SHP77 treated with DMSO at 0.1 percent for 48 hours (cell line): ENCODE measurements at places on chromosomes 1 and 21.

- DNase-seq = no peak
Measured at GRCh38 chr1:73205294-73205973, 923.1 kb upstream of the NEGR1 start.

GRCh38 chr1:85078903-85079302 lies 30.6 kb upstream of the MCOLN3 start:
- no peak for DNase-seq

DNA sequence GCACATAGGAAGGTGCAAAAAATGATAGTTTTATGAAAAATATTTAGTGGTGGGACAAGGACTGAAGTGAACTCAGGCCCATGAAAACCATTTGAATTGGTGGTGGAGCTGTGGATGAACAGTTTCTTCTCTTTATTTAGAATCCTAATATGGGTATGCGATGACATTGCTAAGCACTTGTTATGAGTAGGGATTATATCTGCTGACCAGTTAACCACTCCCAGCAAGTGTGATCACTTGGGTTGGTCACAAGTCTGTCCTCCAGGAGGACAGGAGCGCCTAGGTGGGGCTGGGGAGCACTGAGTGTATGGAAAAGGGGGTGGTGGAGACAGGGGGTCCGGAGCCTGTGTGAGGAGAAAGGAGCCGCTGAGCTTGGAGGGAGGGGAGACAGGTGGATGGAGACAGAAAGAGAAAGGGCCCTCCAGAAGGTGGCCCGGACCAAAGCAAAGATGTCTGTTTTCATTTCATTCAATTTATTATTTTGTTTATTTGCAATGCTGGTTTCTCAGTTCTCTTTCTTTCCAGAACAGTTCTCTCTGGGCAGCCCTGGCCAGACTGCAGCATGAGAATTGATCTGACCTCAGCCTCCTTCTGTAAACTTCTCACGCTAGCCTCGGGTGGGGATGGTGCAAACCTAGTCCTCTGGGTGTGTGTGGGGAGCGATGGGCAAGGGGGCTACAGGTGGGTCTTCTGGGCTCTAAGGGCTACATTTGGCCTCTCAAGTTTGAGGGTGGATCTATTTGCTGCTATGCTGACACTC lies 9.9 kb upstream of the ZSCAN20 start:
- DNase-seq = no peak

GRCh38 chr1:199226163-199226562 lies 587.3 kb downstream of the PTPRC start:
- DNase-seq = no peak

- no peak for DNase-seq
Measured at GRCh38 chr1:205332015-205332791, 10.7 kb upstream of the NUAK2 start.

GRCh38 chr1:235929216-235929615 lies 62.5 kb upstream of the LYST start:
- no peak for DNase-seq

DNA sequence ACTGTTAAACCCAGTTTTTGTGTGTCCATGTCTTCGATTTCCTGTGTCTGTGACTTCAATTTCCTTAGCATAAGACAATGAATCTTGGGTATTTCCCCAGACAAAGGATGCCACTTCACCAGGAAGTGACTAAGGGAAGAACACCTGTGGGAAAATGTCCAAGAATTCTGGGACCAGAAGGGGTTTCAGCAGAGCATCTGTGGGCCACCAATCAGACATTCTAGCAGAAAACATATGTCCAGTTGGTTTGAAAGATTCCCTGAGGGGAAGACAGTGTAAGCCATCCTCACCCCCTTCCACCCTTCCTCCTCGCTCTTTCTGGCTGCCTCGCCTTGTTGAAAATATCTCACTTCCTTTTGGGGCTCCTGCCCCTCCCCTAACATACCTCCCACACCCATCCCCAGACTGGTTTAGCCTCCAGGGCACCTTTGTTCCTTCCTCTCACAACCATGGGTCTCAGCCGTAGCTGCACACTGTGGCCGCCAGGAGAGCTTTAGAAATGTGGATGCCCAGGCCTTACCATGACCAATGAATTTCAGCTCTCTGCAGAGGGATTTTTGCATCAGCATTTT lies 25.5 kb upstream of the IFNAR1 start:
- no peak for DNase-seq

- no peak for DNase-seq
Measured at GRCh38 chr21:26487981-26488480, 85.1 kb downstream of the CYYR1 start.

- no peak for DNase-seq
Measured at GRCh38 chr1:100383743-100384405, 31.6 kb downstream of the CDC14A start.

- DNase-seq = no peak
Measured at GRCh38 chr21:33937931-33938339, 22.3 kb upstream of the ATP5PO start.

DNA sequence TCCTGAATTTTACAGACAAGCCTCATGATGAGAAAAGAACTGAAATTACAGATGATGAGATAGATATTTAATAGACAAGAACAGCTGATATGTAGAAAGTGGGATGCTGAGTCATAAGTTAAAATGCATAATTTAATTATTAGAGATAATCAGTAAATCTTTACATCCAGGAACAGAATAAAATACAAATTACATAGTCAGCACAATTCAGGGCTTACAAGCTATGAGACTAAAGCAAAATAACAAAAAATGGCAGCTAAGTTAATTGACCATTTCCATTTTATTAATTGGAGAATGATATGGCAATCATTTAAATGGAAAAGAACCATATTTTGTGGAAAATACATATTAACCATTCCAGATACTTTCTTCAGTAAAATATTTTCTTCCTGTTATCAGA lies 40.2 kb upstream of the MAN1A2 start:
- no peak for DNase-seq

GRCh38 chr1:112337028-112337531 lies 58.9 kb upstream of the CTTNBP2NL start:
- DNase-seq = peak; percentile 24

GRCh38 chr1:208264469-208265121 lies 20.4 kb upstream of the PLXNA2 start:
- no peak for DNase-seq

DNA sequence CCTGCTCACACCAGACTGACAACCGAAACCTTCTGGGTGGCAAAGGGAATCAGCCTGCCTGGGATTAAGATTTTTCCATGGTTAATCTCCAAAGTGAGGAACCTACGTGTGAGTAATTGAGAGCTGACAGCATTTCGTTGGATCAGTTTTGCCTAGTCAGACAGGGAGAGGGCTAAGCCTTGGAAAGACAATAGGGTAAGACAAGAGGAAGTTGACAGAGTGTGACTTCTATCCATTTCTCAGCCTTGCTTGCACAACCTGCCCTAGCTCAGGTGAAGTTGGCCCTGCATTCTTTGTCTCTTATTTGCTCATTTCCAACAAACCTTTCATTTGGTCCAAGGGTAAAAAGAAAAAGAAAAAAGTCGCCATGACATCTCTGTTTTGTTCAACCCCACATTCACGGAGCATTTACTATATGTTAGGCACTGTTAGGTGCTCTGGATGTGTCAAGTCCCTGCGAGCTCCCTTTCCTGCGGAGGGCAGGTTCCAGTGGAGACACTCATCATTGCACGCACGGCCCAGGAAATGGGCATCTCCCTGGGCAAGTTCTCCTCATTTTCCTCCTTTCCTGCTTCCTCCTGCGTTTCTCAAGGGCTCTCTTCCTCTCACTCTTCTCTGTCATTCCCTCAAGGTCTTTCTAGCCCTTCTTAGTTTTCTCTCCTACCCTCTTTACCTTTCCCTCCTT lies 23.3 kb downstream of the KIRREL1 start:
- no peak for DNase-seq
